ENCODE measurements at places on chromosomes 7 and 10.
A peak's percentile ranks its signal among the peaks of the same experiment; 100 is the strongest.

GRCh38 chr10:76456197-76456596 is 1024.8 kb downstream of the LRMDA start:
- no peak for DNase-seq

GRCh38 chr10:48907730-48908129 is 31.9 kb downstream of the LRRC18 start:
- no peak for DNase-seq

DNA sequence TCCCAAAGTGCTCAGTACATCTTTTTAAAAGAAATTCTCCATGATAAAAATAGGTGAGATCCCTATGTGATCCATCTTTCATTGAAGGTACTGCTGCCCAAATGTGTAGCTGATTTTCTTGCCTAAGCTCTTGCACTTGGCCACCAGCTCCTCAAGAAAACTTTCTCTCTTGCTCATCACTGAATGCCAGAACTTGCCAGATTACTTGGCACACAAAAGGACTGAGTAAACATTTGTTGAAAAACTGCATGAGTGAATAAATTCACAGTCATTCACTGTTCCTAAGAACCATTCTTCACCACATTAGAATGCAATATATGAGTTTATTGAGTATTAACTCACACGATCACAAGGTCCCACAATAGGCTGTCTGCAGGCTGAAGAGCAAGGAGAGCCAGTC is 99.9 kb downstream of the TRIL start:
- no peak for DNase-seq

- no peak for DNase-seq
Observed at GRCh38 chr10:75772153-75772887, 340.9 kb downstream of the LRMDA start.

DNA sequence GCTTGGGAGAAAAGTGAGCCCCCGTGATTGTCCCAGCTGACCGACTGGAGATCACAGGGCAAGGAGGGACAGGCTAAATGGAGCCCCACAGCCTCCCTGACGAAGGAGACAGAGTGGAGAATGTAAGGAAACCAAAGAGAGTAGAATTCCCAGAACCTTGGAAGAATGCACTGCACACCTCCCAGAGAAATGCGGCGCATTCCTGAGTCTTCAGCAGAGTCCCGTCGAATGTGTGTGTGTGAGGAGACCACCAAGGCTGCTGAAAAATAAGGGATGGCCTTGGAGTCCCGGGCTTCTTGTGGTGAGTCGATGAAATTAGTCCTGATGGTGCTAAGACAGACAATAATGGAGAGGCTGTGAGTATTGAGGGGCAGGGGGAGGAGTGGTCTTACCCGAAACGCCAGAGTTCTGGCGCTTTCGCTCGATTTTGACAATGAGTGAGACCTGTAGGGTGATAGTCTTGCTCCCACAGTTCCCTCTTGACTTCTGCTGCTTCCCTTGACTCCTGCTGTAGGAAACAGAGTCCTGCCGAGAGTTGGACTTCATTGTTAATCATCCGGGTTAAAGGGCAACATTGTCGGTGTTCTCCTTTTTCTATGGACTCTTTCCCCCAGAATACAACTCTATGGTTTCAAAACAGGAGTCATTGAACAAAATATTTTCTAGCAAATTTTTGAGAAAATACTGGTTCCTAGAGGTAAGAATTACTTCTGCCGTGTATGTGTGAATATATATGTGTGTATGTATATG is 103.2 kb downstream of the CNNM2 start:
- DNase-seq = no peak

DNA sequence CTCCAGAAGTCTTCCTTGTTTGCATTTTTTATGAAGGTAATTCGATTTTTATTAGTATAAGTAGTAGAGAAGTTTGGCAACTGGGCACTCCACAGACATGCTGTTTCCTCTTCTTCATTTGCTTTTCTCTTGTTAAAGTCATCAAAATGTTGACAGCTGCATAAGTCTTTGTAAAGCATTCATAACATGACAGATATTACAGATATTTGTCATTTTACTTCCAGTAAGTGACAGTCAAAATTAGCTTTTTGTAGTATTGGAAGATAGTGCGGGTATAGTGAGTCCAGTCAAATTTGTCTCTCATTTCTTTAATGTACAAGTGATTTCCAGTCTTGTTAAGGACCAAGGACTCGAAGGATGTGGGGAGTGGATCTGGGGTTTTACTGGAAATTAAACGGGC is 247.1 kb downstream of the LRMDA start:
- no peak for DNase-seq

GRCh38 chr7:136056651-136057231 is 79.6 kb upstream of the MTPN start:
- no peak for DNase-seq

- peak; percentile 13 for DNase-seq
Observed at GRCh38 chr7:22110227-22110839, 164.6 kb upstream of the CDCA7L start.

DNA sequence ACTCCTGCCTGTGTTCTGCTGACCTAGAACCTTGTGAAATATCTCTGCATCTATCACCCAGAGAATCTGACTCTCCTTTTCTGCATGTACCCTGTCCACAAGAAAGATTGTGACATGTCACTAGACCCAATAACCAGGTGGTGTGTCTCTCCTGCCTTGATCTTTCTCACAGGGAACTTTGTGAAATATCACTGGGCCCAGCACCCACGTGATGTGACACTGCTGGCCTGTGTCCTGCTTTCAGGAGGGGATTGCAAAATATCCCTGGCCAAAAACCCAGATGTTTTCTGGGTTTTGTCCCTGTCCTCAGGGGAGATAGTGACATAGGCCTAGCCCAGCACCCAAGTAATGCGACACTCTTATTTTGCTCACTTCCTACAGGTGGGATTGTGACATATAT is 10.1 kb upstream of the ZNF107 start:
- DNase-seq = no peak

DNA sequence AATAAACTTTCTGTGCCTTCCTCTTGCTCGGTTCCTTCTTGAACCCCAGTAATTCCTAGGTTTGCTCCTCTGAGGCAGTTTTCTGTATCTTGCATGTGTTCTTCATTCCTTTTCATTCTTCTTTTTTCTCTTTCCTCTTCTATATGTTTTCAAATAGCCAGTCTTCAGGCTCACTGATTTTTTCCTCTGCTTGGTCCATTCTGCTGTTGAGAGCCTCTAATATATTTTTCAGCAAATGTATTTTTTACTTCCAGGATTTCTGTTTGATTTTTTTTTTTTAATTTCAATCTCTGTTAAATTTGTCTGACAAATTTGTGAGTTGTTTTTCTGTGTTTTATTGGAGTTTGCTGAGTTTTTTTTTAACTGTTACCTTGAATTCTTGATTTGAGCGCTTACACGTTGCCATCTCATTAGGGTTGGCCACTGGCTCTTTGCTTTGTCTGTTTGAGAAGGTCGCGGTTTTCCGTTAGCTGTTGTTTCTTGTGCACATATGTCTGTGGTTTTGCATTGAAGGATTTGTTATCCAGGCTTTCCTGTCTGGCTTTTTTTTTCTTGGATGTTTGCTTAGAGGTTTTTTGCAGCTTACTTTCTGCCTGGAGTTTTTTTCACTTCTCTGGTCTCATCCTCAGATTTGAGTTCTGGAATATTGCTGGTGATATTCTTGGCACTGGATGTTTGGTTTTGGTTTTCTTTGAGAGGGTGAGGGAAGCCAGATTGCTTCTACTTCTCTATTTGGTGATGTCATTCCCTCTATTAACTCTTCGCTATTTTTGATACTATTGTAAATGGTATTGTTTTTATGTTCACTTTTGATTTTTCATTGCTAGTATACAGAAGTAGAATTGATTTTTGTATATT is 12.7 kb downstream of the SPRN start:
- no peak for DNase-seq
